Left renal cortex interstitium (tissue), 4 donors: ENCODE measurements at places on chromosomes 2 and 18. TPM values are rescaled to one million over a fixed set of nuclear protein-coding genes. Genes with fewer than 3 reads are reported as not detected.

The SPATA3 gene
- polyA plus RNA-seq = not detected

The UGT1A10 gene
- polyA plus RNA-seq = not detected

The MYO5B gene
- 23.8 TPM for polyA plus RNA-seq

The PDE1A gene
- 23.3 TPM for polyA plus RNA-seq

The PPP1R1C gene
- 3.5 TPM for polyA plus RNA-seq

The GAL3ST2 gene
- polyA plus RNA-seq = 0.13 TPM

The ALMS1 gene
- polyA plus RNA-seq = 36.0 TPM

The CRYGD gene
- polyA plus RNA-seq = not detected

The SKOR2 gene
- polyA plus RNA-seq = not detected

The RAB27B gene
- 4.4 TPM for polyA plus RNA-seq

The CHRNG gene
- 1.4 TPM for polyA plus RNA-seq

The SCN9A gene
- 1.4 TPM for polyA plus RNA-seq

The RTTN gene
- polyA plus RNA-seq = 17.8 TPM

DNA sequence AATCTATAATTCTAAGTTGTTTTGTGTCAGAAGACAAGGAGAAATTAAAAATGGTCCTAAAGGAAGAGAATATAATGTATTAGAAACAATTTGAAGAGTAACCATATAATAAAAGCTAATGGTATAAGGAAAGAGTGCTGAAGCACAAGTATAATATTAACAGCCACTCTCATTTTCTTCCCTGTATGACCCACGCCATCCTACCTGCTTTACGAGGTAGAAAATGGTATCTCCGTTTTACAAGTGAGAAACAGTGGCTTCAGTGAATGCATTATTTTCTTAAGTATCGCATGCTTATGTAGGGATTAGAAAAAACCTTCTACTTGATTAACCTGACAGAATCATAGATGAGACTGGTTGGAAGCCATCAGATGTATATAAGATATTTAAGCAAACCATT lies 266.2 kb downstream of the CCDC102B start:
- no peak for DNase-seq

- no peak for DNase-seq
Measured at GRCh38 chr2:118986738-118987137, 44.7 kb downstream of the MARCO start.

DNA sequence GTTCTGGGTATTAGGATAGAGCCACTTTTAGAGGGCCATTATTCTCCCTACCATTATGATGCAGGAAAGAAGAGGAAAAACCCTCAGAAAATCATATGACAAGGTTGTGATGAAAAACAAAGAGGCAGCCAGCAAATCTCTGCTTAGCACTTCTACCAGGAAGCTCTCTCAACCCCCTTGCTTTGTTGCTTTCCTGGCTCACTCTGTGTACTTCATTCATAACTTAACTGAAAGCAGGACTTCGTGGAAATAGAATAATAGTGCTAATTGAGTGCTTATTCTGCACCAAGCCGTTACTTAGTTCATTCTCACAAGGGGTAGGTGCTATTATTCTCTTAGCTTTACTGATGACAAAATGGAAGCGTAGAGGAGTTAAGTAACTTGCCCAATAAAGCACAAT lies 354.1 kb downstream of the HRH4 start:
- no peak for DNase-seq

- no peak for DNase-seq
Measured at GRCh38 chr18:77068321-77069312, 64.0 kb downstream of the MBP start.

DNA sequence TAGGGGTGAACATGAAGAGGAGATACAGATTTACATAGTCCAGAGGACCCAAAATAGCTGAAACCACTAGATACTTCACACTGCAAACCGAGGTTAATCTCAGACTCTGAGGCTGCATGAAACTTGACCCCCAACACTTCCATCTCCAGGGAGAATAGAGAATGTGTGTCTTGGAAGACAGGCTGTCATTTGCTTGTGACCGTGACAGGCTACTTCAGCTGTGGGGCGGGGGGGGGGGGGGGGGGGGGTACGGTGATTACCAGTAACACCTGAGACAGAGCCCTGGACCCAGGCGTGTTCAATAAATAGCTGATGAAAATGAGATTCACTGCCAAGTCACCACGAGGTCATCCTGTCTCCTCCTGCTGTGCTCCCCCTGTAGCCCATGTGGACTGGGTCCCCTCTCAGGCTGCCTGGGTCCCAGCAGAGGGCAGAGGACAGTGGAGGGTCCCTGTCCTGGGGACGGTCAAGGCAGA lies 5.7 kb upstream of the KLHL29 start:
- DNase-seq = no peak

DNA sequence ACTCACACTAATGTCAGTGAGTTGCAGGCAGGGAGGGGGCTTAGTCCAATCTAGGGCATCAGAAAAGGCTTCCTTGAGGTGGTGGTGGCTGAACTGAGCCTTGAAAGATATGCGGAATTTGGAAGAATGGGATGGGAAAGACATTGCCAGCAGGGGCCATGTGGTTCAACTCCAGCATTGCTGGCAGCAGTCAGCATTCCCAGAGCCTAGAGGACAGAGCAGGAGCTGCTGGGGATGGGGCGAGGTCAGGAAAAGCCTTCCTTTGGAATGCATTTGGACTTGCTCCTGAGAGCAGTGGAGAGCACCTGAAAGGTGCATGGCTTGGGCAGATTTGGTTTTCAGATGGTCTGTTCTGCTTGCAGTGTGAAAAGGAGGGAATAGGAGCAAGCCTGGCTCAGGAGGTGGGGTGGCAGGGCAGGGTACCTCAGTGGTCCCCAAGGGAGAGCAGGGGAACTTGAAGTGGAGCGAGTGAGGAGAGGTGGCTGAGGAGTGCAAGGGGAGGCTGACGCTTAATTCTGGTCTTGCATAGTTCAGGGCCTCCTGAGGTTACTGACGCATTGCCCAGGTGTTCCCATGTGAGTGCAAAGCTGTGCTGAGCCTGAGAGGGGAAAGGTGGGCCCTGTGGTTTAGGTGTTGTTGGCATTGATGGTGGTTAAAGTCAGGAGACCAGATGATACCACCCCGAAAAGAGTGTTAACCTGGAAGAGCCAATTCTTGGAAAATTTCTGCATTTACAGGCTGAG lies 112.1 kb upstream of the MGAT5 start:
- DNase-seq = no peak

DNA sequence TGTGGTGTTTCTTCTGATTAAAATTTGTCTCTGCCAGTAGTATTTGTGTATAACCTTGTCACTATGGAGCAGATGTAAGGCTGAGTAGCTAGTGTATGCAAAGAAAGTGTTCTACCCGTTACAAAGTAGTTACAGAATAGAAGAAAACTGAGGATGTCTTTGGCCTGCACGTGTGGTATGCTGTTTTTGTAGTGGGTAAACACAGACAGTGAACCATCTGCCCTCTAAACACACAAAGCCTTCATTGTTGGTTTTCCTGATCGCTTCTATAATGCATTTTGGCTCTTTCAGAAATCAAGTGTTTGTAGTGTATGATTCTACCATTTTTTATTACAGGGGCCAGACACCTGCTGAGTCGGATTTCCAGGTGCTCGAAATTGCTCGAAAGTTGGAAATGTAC lies 61.5 kb downstream of the FARP2 start:
- DNase-seq = no peak

- no peak for DNase-seq
Measured at GRCh38 chr2:149595056-149595963, 7.7 kb upstream of the MMADHC start.

- DNase-seq = no peak
Measured at GRCh38 chr2:32403782-32404181, 47.0 kb downstream of the BIRC6 start.

GRCh38 chr2:60490441-60490840 lies 63.0 kb downstream of the BCL11A start:
- no peak for DNase-seq

- no peak for DNase-seq
Measured at GRCh38 chr2:83051538-83052170, 1407.4 kb downstream of the SUCLG1 start.

DNA sequence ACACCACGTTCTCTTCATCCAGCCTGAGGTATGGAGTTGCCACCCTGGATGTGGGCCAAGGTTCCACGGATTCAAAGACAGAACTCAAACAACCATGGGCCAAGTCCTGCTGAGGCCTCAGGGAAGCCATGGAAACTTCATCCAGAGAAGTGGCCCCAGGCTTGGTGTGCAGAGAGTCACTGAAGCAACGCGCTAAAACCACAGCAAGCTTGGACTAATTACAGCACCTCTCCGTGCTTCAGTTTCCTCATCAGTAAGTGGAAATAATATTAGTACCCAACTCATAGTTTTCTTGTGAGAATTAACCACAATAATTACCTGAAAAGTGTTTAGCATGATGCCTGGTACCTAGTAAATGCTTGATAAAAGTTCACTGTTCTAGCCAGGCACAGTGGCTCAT lies 19.2 kb upstream of the AP1S3 start:
- no peak for DNase-seq

GRCh38 chr18:69123421-69123820 lies 277.3 kb upstream of the DOK6 start:
- DNase-seq = no peak

DNA sequence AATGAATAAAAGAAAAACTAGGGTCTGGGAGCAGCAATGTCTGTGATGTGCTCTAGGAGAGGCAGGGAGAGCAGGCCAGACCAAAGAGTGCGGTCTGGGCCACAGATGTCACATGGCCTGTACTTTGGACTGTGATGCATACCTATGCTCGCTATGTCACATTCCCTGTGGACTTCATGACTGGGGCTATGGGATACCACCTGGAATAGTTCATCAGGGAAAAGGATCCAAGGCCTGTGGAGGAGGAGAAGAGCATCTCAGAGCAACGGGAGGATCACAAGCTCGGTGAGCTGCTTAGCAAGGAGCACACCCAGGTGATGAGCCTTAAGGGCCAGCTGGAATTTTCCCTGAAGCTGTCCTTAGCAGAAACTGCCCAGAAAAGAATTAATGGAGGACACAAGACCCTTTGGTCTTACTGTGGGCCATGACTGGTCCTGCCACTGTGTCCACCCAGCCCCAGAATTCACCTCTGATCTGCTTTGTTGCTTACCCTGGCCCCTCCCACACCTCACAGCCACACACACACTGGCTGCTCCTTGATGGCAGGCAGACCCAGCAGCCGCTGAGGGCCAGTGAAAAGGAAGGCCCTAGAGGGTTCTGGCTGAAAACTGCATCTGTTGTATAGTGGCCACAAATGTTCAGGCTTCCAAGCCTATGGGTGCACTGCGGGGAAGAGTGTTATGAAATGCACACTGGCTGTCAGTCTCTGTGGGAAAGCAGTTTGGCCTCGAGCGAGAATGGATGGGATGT lies 25.3 kb upstream of the GCC2 start:
- DNase-seq = no peak

DNA sequence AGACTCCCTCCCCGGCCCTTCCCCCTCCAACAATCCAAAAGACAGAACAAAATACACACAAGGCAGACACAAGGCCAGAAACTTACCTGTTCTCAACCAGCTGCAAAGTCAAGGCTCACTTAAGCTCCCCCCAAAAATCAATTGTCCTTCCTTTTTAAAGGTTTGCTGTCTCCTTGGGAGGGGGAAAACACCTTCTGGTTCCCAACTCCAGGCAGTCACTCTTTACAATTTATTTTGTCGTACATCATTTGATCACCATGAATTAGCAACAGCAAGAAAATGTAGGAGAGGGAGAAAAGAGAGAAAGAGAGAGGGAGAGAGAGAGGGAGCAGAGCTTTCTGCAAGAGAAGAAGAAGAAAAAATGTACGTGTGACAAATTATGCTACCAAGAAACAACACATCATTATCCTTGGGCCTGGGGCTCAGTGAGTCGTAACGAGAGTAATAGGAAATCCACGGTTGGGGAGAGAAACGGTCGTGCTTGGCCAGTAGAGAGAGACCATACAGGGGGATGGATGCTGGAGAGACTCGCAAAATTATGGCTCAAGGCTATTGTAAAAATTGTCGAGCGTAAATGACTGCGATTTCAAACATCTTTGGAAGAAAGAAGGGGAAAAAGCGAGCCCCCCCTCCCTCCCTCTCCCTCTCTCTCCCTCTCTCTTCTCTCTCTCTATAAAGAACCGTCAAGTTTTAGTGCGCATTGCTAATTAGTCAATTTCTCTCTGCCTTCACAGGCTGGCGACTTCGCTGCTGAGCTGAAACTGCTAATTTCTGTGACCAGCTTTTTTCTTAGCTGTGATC lies at the start of gene KLHL14:
KLHL14 (minus strand) TSS at position 443 of the 801 bp plus-strand sequence. CDS start 2,432 bp downstream, outside the sequence.
- DNase-seq = no peak

DNA sequence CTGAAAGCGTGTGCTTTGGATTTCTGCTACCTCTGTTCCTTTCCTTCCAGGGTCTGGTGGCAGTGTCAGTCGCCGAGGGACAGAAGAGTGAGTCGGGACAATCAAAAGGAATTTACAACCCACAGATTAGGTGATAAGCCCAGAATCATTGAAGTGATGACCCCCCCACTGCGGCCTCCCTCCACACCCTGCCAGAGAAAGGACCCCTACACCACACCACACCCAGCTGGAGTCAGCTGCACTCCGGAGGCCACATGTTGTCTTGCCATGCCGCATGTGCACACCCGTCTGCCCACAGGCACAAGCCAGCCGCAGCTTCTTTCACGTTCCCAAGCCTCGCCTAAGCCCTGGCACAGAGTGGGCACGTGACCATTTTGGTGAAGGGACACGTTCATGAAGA lies 366.8 kb upstream of the SALL3 start:
- no peak for DNase-seq

DNA sequence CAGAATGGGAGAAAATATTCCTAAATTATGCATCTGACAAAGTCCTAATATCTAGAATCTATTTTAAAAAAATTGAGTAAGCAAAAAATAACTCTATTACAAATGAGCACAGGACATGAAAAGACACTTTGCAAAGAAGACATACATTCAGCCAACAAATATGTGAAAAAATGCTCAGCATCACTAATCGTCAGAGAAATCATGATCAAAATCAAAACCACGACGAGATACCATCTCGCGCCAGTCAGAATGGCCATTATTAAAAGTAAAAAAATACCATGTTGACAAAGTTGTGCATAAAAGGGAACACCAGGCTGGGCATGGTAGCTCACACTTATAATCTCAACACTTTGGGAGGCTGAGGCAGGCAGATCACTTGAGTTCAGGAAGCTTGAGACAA lies 63.5 kb downstream of the EVA1A start:
- no peak for DNase-seq

DNA sequence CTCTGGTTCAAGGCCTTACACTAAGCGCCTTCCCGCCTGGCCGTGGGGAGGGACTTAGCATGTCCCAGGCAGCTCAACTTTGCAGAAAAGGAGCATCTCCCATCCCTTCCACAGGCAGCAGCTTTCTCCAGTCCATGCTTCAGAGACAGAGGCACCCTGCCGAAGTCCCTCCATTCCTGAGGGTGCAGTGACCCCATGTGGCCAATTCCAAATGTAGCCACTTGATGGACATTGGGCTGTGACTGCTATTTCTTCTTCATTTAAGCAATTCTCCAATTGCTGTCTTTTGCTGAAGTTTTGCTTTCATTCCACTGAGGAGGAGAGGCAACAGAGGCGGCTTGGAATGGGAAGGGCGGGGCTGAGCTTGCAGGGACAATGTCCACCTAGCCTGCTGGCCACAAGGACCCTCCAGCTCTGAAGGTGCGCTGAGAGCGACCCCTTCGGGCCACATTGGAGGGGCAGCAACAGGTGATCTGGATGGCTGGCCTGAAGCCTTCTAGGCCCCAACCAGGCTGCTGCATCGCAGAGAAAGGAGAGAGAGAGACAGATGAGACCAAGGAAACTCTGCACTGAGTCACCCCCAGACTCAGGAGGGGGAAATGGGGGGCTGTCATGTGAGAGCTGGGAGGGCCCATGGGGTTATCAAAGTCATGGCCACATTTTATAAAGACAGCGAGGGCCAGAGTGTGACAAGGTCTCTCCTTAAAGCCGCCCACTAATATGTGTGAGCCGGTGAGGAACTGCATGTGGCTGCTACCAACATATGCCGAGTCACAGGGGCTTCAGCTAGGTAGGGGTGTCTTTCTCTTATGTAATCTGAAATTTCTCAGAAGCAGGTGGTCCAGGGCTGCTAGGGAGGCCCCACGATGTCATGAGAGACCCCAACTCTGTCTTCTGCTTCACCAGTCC lies 61.3 kb downstream of the LONRF2 start:
- peak; percentile 61 for DNase-seq
